ENCODE measurements at places on chromosomes 5 and 9. TPM values are rescaled to one million over a fixed set of nuclear protein-coding genes. Genes with fewer than 3 reads are reported as not detected.

GRCh38 chr5:127596501-127596900 is 52.4 kb upstream of the CTXN3 start:
- DNase-seq: no peak

GRCh38 chr5:181163487-181164075 is 16.2 kb downstream of the OR2V2 start:
- DNase-seq: no peak

The NFX1 gene
- 35.2 TPM for total RNA-seq

The GPX8 gene
- 1.5 TPM for total RNA-seq

The LCN9 gene
- not detected for total RNA-seq

The ARHGEF28 gene
- 18.9 TPM for total RNA-seq

The SLC36A3 gene
- not detected for total RNA-seq

Measured in Peyer's patch (tissue), 4 donors.